ENCODE measurements at places on chromosomes 3 and 15.

DNA sequence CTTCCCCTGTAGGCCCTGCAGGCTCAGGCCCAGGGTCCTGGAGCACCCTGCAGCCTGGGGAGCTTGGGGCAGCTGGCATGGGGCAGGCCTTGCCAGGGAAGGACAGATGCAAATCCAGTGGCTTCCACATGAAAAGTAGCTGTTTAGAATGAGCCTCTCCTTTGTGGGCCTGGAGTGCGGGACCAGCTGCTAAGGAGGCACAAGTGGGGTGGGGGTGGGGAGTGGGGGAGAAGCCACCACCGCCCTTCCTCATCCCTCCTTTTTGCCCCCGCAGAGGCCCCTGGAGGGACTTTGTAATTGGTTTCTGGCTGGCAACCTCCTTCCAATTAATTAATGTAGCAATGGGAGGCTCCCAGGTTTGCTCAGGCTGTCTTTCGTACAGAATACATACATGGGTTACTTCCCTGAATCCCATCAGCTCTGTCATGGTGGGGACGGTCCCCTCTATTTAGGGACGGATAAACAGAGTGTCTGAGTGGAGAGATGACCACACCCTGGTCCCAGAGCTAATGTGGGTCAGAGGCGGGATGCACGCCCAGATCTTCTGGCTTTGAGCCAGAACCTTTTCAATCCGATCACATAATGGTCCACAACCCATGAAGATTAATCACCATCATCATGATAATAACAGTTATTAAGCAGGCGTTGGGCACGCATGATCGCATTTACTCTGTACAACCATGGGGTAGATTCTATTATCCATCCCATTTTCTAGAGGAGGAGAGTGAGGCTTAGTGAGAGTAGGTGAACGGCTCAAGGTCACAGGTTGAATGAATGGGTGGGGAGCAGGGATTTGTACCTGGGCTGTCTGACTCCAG, 6.2 kb downstream of the CORO2B start:
- H3K27ac ChIP-seq = no peak overlapping the region
- H3K36me3 ChIP-seq = no peaks in the 10 kb centered on the region
- H3K4me3 ChIP-seq = no peak overlapping the region
- DNase-seq = no peak

GRCh38 chr15:72733941-72734738, 48.1 kb downstream of the BBS4 start:
- peaks cover 40% of the 10 kb centered on the region for H3K36me3 ChIP-seq
- no peak for DNase-seq
- H3K4me1 ChIP-seq = no peaks in the 10 kb centered on the region
- H3K27ac ChIP-seq = no peak overlapping the region
- no peaks in the 10 kb centered on the region for H3K27me3 ChIP-seq

DNA sequence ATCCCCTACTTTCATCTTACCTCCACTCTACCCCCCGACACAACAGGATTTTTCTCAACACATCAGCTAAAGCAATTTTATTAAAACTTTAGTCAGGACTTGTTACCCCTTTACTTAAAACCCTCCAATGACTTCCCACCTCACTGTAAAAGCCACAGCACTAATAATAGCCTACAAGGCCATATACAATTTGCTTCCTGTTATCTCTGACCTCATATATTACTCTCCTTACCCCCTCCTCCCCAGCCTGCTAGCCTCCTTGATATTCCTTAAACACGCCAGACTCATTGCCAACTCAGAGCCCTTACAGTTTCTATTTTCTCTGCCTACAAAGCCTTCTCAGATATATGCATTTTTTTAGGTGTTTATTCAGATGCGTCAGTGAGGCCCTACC, 54.4 kb downstream of the DCUN1D1 start:
- H3K36me3 ChIP-seq = peaks cover 14% of the 10 kb centered on the region
- DNase-seq = no peak
- no peaks in the 10 kb centered on the region for H3K27me3 ChIP-seq
- H3K4me3 ChIP-seq = no peak overlapping the region
- H3K4me1 ChIP-seq = peaks cover 2% of the 10 kb centered on the region
- H3K27ac ChIP-seq = no peak overlapping the region

DNA sequence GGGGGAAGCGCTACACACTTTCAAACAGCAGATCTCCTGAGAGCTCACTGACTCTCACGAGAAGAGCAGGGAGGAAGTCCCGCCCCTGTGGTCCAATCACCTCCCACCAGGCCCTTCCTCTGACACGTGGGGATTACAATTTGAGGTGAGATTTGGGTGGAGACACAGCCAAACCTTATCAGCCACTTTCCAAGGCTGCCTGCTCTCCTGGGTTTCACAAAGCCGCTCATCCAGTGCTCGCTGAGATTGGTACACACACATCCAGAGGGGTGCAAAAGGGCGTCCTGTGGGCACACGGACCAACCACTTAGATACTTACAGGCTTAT, 23.1 kb downstream of the XXYLT1 start:
- no peak overlapping the region for H3K27ac ChIP-seq
- peaks cover 22% of the 10 kb centered on the region for H3K36me3 ChIP-seq
- DNase-seq = peak; percentile 17
- peaks cover 29% of the 10 kb centered on the region for H3K4me1 ChIP-seq

GRCh38 chr15:98745650-98746374, 97.5 kb downstream of the IGF1R start:
- peak overlapping the region; percentile 65 for H3K27ac ChIP-seq
- H3K4me3 ChIP-seq = no peak overlapping the region
- no peak for DNase-seq
- no peaks in the 10 kb centered on the region for H3K36me3 ChIP-seq
- H3K4me1 ChIP-seq = peaks cover 38% of the 10 kb centered on the region

- H3K27ac ChIP-seq = peak within 1 kb of the TSS; percentile 89
- peaks cover 52% of the 10 kb centered on the region for H3K4me1 ChIP-seq
- H3K4me3 ChIP-seq = peak within 1 kb of the TSS; percentile 92
- H3K36me3 ChIP-seq = peaks cover 12% of the 10 kb centered on the region
These were observed at the start of gene TNNC1 for GRCh38 chr3:52453496-52454249. Gene TNNC1, minus strand, starts transcription at chr3:52454041. Its CDS starts 26 bp downstream, at chr3:52454015.

GRCh38 chr3:194941360-194941955, 255.8 kb downstream of the FAM43A start:
- no peak overlapping the region for H3K4me3 ChIP-seq
- DNase-seq = no peak
- no peaks in the 10 kb centered on the region for H3K27me3 ChIP-seq
- no peaks in the 10 kb centered on the region for H3K36me3 ChIP-seq
- no peak overlapping the region for H3K27ac ChIP-seq

- peak overlapping the region; percentile 88 for H3K27ac ChIP-seq
- H3K27me3 ChIP-seq = no peaks in the 10 kb centered on the region
- H3K36me3 ChIP-seq = peaks cover 26% of the 10 kb centered on the region
- H3K4me3 ChIP-seq = no peak overlapping the region
These were observed 76.7 kb downstream of the RAD18 start for GRCh38 chr3:8886546-8886945.

DNA sequence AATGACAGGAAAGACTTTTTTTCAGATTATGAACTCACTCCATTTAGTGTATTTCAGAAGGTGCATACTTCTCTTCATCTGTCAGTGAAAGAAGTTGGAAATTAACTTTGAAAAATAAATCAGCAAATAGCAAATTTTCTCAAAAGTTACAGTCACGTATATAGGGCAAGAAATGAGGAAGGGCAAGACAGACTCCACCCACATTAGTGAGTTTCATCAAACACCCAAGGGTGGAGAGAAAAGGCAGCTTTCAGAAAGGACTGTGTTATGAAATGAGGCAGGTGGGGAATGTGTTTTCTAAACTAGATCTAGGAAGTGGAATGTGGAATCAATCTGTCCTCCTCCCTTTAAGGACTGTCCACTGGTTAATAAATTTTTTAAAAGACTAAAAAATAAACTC, 2.9 kb downstream of the SLC22A13 start:
- no peaks in the 10 kb centered on the region for H3K27me3 ChIP-seq
- no peak overlapping the region for H3K4me3 ChIP-seq
- no peak overlapping the region for H3K27ac ChIP-seq
- H3K36me3 ChIP-seq = no peaks in the 10 kb centered on the region
- no peak for DNase-seq
- H3K4me1 ChIP-seq = peaks cover 3% of the 10 kb centered on the region

- H3K4me1 ChIP-seq = no peaks in the 10 kb centered on the region
- no peak overlapping the region for H3K4me3 ChIP-seq
- DNase-seq = no peak
- no peak overlapping the region for H3K27ac ChIP-seq
These were observed 10.5 kb upstream of the SUSD5 start for GRCh38 chr3:33229066-33229465.

DNA sequence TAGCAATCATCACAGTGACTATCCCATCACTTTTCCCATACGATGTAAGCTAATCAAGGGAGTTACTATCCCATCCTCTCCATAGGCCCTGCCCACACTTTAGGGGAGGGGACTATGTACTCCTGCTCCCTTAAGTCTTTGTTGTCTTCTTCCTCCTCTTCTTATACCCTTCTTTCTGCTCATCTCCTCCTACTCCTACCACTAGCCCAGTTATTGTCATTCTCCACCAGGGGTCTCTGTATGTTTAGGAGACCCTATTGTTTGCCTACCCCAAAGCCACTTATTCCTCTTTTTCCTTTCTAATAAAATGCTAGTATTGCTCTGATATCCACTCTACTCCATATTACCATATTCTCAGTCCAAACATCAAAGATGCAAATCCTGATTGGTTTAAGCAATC, 27.8 kb downstream of the STAC start:
- no peaks in the 10 kb centered on the region for H3K27me3 ChIP-seq
- H3K36me3 ChIP-seq = no peaks in the 10 kb centered on the region

- DNase-seq = no peak
- no peak overlapping the region for H3K4me3 ChIP-seq
These were observed 16.7 kb downstream of the ADAM10 start for GRCh38 chr15:58732625-58733363.

DNA sequence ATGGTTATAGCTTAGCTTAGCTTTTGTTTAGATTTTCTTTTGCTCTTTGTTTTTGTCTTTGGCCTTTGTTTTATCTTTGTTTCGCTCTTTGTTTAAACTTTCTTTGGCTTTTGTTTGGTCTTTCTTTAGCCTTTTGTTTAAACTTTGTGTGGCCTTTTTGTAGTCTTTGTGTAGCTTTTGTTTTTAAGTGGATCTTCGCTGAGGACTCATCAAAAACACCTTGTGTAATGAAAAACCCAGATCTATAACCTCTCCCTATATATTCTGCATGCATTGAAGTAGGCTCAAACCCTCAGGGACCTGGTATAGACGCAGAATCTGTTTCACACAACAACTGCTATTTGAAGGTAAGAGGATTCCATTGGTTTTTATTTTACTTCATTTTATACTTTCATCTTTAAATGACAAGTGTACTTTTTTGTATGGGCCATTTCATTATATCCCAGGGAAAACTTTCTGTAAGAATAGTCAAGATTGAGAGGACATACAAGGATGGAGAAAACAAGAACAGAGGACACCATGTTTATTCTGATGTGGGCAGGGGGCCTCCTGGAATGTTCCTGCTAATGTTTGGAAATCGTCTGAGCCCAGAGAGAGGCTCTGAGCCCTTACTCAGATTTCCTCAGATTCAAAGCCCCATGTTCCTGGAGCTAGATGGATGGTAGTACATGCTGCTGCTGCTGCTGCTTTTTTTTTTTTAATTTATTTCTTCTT, at the start of gene MOBP:
Gene MOBP (plus strand): TSS at position 287 of the 714 bp plus-strand sequence. CDS start 34,390 bp downstream, outside the sequence.
- peaks cover 9% of the 10 kb centered on the region for H3K27me3 ChIP-seq
- H3K4me1 ChIP-seq = no peaks in the 10 kb centered on the region
- H3K4me3 ChIP-seq = no peak within 1 kb of the TSS
- H3K27ac ChIP-seq = no peak within 1 kb of the TSS
- H3K36me3 ChIP-seq = no peaks in the 10 kb centered on the region
- no peak for DNase-seq

Data from mesothelial cell of epicardium (in vitro differentiated cells).